ENCODE measurements at places on chromosomes 4 and X. TPM values are rescaled to one million over a fixed set of nuclear protein-coding genes. Genes with fewer than 3 reads are reported as not detected.

- peak overlapping the region; percentile 50 for H3K27ac ChIP-seq
- no peak overlapping the region for H3K4me3 ChIP-seq
- no peaks in the 10 kb centered on the region for H3K4me1 ChIP-seq
- H3K27me3 ChIP-seq, result no peaks in the 10 kb centered on the region
- peaks cover 92% of the 10 kb centered on the region for H3K36me3 ChIP-seq
These were observed 8.0 kb downstream of the RPL34 start for GRCh38 chr4:108628411-108628810.

SLC38A5 gene
- polyA plus RNA-seq, result 0.94 TPM

GRCh38 chr4:159158083-159158617 lies 55.3 kb downstream of the RAPGEF2 start:
- no peaks in the 10 kb centered on the region for H3K27me3 ChIP-seq
- H3K4me3 ChIP-seq, result no peak overlapping the region
- no peak for DNase-seq
- no peaks in the 10 kb centered on the region for H3K4me1 ChIP-seq
- H3K27ac ChIP-seq, result no peak overlapping the region

DNA sequence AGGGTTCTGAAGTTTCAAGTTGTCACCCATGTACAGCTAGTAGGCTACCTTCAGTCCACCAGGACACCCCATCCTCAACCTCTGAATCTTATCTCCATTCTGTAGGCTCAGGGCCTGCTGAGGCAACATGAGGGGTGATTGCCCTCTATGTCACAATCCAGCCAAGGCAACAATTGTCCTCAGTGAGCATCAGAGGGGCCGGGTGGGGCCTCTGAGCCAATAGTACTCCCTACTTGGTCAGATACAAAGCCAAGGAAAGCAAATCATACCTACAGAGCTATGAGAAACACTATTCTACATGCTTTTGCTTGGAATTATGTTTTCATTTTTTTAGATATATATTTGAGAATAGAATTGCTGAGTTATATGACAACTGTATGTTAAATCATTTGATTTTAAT lies at the start of gene ACTRT1:
ACTRT1 (minus strand) TSS at position 101 of the 400 bp plus-strand sequence. CDS start 197 bp downstream, outside the sequence.
- H3K4me3 ChIP-seq, result no peak within 1 kb of the TSS
- no peak within 1 kb of the TSS for H3K27ac ChIP-seq
- H3K4me1 ChIP-seq, result no peaks in the 10 kb centered on the region
- no peak for DNase-seq

- H3K27me3 ChIP-seq, result no peaks in the 10 kb centered on the region
- no peak for DNase-seq
- no peak overlapping the region for H3K4me3 ChIP-seq
These were observed 163.5 kb upstream of the TLL1 start for GRCh38 chr4:165709516-165709915.

DNA sequence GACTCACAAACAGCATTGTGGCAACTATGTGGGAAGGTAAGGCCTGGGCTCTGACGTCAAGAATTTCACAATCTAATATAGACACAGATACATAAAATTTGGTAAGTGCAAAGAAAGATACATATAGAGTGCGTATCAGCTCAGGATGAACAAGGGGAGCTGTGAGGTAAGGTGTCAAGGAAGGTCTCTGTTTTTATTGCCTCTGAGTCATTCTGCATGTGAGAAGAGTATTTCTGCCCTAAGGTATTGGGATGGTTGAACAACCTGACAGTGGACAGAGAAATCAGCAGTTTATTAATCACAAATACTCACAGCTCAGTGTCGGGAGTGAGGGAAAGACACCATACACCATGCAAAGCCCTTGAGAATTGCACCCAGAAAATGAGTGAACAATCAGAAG lies 89.8 kb downstream of the COMMD8 start:
- H3K4me1 ChIP-seq, result peaks cover 10% of the 10 kb centered on the region
- no peak overlapping the region for H3K4me3 ChIP-seq
- no peak for DNase-seq
- no peaks in the 10 kb centered on the region for H3K36me3 ChIP-seq

- no peak overlapping the region for H3K4me3 ChIP-seq
- no peak overlapping the region for H3K27ac ChIP-seq
- H3K4me1 ChIP-seq, result no peaks in the 10 kb centered on the region
These were observed 537.3 kb upstream of the RPS6KA3 start for GRCh38 chrX:20803971-20804370.

GRCh38 chrX:20362268-20363267 lies 95.9 kb upstream of the RPS6KA3 start:
- peak overlapping the region; percentile 65 for H3K27ac ChIP-seq
- DNase-seq, result peak; percentile 65
- H3K27me3 ChIP-seq, result no peaks in the 10 kb centered on the region

GRCh38 chrX:48695534-48695896 lies 1.0 kb upstream of the SUV39H1 start:
- H3K27ac ChIP-seq, result peak overlapping the region; percentile 95
- peaks cover 19% of the 10 kb centered on the region for H3K36me3 ChIP-seq
- H3K4me1 ChIP-seq, result peaks cover 37% of the 10 kb centered on the region

DNA sequence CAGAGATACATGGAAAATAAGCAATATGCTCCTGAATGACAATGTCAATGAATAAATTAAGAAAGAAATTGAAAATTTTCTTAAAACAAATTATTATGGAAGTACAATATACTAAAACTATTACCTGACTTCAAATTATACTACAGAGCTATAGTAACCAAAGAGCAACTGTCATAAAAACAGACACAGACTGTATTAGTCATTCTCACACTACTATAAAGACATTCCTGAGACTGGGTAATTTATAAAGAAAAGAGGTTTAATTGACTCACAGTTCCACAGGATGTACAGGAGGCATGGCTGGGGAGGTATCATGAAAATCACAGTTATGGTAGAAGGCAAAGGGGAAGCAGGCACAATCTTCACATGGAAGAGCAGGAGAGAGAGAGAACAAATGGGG lies 60.0 kb upstream of the CYSLTR1 start:
- H3K4me1 ChIP-seq, result no peaks in the 10 kb centered on the region
- H3K4me3 ChIP-seq, result no peak overlapping the region

TASL gene
- polyA plus RNA-seq, result 22.2 TPM

DNA sequence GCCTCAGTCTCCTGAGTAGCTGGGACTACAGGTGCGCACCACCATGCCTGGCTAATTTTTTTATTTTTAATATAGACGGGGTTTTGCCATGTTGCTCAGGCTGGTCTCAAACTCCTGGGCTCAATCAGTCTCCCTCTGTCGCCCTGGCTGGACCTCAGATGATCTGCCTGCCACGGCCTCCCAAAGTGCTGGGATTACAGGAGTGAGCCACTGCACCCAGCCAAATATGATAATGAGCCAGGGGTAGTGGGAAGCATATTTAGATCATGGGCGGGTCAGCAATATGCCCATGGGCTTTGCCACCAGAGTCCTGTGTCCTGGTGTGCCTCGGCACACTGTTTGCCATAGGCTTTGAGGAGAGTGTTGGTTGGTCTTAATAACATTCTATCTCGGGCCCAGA lies 71.8 kb downstream of the FAM193A start:
- no peaks in the 10 kb centered on the region for H3K27me3 ChIP-seq
- no peak overlapping the region for H3K4me3 ChIP-seq
- H3K27ac ChIP-seq, result no peak overlapping the region
- H3K4me1 ChIP-seq, result no peaks in the 10 kb centered on the region
- no peak for DNase-seq

DNA sequence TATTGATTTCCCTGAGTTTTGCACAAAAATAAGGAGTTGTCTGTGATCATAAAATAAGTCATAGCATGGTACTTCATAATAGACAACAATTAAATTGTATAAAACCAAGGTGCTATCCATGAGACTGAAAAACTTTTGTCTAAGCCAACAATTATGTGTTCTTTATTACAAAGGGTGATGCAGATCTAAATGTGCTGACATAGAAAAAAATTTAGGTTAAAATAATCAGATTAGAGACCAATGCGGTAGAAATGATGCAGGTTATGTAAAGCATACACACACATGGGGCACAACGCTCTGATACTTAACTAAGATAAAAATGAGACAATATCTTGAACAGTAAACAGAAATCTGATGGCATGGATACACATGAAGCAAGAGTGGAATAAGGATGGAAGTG lies 113.3 kb downstream of the PWWP3B start:
- H3K4me1 ChIP-seq, result no peaks in the 10 kb centered on the region
- DNase-seq, result no peak
- H3K27ac ChIP-seq, result no peak overlapping the region
- H3K36me3 ChIP-seq, result no peaks in the 10 kb centered on the region
- H3K4me3 ChIP-seq, result no peak overlapping the region

DNA sequence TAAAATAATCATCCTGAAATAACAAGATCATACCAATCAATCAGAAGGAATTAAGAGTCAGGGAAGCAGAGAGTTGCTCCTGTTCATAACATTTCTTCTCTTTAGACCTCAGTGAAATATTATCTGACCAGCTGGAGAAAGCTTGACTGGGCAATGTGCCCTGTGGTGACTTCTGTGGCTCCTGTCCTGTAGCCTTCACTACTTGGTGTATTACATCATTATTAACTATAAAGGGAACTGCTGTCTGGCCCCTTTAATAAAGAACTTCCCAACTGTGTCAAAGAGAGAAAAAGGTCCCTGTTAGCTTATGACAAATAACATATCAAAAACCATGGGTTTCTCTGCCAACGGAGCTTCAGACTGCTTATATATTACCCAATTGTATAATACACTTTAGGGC lies 18.0 kb downstream of the OPHN1 start:
- H3K4me3 ChIP-seq, result peak overlapping the region; percentile 2
- peak; percentile 41 for DNase-seq
- H3K4me1 ChIP-seq, result peaks cover 42% of the 10 kb centered on the region
- H3K36me3 ChIP-seq, result no peaks in the 10 kb centered on the region
- no peaks in the 10 kb centered on the region for H3K27me3 ChIP-seq
- H3K27ac ChIP-seq, result no peak overlapping the region

DNA sequence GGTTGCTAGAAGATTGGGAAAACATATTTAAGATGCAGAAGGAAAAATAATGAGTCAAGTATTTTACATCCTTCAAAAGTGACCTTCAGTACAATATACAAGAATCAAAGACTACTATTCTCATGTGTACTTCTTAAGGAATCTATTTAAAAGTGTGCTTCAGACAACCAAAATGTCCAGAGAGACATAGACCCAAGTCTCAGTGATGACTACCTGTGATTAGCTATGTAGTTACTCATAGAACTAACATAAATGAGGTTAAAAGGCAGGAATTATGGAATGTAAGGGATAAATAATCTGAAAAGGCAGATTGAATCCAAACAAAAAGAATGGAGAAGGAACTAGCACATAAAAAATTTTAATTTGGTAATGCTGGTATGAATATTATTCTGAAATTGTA lies 634.7 kb upstream of the FAM241A start:
- H3K36me3 ChIP-seq, result no peaks in the 10 kb centered on the region
- H3K4me1 ChIP-seq, result no peaks in the 10 kb centered on the region
- H3K27me3 ChIP-seq, result no peaks in the 10 kb centered on the region
- no peak overlapping the region for H3K27ac ChIP-seq
- no peak for DNase-seq

TLR3 gene
- polyA plus RNA-seq, result not detected

GAGE12J gene
- not detected for polyA plus RNA-seq

FAM9C gene
- not detected for polyA plus RNA-seq

- H3K27ac ChIP-seq, result no peak overlapping the region
- DNase-seq, result no peak
- peaks cover 16% of the 10 kb centered on the region for H3K4me1 ChIP-seq
- no peak overlapping the region for H3K4me3 ChIP-seq
- peaks cover 60% of the 10 kb centered on the region for H3K36me3 ChIP-seq
These were observed 5.1 kb upstream of the SLC25A6 start for GRCh38 chrX:1397001-1397400.

GRCh38 chr4:23630110-23630509 lies 259.7 kb downstream of the PPARGC1A start:
- H3K27me3 ChIP-seq, result no peaks in the 10 kb centered on the region
- no peak overlapping the region for H3K27ac ChIP-seq
- H3K4me3 ChIP-seq, result no peak overlapping the region
- no peaks in the 10 kb centered on the region for H3K36me3 ChIP-seq
- H3K4me1 ChIP-seq, result no peaks in the 10 kb centered on the region

GABRA4 gene
- not detected for polyA plus RNA-seq
